ENCODE measurements at places on chromosomes 3 and 15.

GRCh38 chr15:34012461-34013028 is 26.5 kb downstream of the AVEN start:
- no peak for DNase-seq

DNA sequence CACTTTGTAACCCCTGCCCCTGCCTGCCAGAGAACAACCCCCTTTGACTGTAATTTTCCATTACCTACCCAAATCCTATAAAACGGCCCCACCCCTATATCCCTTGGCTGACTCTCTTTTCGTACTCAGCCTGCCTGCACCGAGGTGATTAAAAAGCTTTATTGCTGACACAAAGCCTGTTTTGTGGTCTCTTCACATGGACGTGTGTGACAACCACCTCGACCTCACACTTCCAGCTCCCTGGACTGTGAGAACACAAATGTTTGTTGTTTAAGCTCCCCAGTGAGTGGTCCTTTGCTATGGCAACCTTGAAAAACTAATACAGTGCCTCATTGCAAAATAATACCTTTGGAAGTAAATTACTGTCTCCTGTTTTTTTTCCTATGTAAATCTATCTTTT is 299.2 kb upstream of the POU1F1 start:
- no peak for DNase-seq

GRCh38 chr3:61725851-61726333 is 164.5 kb downstream of the PTPRG start:
- no peak for DNase-seq

DNA sequence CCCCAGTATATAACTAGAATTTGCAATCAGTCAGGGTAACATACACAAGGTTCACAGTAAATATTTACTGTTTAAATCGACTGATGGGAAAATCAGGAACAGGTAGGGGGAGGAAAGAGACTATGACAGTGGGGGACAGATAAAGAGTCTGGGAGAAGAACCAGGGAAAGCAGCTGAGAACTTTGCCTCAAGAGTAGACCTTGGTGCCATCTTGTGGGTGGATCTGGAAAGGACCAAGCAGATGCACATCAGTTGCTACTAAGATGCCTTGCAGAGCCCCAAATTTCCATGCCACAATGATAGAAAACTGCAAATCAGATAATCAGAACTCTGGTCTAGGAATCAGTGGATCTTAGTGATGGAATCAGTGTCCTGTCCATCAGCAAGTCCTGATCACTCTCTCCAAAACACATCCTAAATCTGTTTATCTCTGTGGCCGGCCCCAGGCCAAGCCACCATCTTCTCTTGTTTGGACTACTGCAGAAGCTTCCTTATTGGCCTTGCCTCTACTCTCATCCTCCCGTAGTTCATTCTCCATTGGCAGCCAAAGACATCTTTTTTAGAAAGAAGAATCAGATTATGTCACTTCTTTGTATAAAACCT is 62.7 kb downstream of the PDE8A start:
- DNase-seq, result peak; percentile 11

DNA sequence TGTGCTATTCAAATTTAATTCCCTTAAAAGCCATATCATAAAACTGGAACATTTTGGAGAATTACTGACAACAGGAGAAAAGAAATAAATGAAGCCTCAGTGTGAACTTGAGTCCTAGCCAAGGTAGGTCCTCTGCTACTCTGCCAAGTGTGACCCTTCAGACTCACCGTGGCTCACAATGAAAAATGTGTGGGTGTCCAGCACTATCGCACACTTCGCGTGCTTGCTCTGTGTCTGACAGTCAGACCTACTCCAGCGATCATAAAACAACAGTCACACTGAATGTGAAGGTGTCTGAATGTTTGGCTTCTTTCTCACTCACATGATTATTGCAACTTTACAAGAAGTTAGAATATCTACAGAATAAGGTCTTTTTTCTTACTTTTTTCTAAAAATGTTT is 65.8 kb upstream of the TRA2B start:
- DNase-seq, result no peak

- no peak for DNase-seq
Measured at GRCh38 chr15:44163370-44163769, 31.7 kb downstream of the FRMD5 start.

DNA sequence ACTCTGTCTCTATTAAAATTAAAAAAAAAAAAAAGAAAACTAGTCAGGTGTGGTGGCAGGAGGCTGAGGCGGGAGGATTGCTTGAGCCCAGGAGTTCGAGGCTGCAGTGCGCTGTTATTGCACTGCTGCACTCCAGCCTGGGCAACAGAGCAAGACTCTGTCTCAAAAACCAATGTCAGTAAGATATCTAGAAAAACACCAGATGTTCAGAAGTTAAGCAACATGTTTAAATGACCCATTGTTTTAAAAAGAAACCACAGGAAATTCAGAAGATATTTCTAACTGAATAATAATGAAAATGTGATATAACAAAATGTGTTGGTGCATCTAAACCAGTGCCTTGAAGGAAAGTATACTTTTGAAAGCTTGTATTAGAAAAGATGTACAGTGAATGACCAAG is 203.4 kb upstream of the CGNL1 start:
- DNase-seq, result no peak

GRCh38 chr3:174251681-174252080 is 607.5 kb upstream of the NAALADL2 start:
- no peak for DNase-seq

DNA sequence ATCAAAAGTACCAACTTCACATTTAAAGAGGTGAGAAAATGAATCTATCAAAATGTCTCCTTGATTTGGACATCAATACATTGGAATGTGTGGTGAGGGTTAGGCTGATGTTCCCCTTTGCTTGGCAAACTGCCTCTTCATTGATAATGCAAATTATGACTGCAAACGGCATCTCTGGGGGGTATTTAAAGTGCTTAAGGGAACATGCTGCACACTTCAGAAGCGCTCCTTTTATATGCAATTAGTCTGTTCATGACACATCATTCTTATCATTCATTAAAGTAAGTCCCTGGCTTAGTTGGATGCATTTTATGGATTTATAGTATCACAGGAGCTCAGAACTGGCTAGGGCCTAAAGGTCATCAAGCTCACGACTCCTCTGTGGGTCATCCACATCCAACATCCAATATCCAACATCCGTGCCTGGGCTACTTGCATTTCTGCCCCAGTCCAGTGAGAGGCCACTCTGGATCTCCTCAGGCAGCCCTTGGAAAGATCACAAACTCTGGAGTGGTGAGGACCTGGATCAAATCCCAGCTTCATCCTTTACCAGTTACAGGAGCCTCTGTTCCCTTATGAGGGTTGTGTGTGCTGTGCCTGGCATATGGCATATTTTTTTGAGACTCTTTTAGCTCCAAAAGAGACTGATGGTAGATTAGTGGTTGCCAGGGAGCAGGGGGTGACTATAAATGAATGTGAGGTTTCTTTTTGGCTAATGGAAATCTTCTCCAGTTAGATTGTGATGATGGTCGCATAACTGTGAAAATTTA is 136.8 kb upstream of the FOXB1 start:
- DNase-seq, result no peak

GRCh38 chr15:77543159-77543882 is 89.4 kb downstream of the LINGO1 start:
- DNase-seq, result peak; percentile 49

- DNase-seq, result no peak
Measured at GRCh38 chr3:180078592-180078991, 41.9 kb upstream of the PEX5L start.

DNA sequence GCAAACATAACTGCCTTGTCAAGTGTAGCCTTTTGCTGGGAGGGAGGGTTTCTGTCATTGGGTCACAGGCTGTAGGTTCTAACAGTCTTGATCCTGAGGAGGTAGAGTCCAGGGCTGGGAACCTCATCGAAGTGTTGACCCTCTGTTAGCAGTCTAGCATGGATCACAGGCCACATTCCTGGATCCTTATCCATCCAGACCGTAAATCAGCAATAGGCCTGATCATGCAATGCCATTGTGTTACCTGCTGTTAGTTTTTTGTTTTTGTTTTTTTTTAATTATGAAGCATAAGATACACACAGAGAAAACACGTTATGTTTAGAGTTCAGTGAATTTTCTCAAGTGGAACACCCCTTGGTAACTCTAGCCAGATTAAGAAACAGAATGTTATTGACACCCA is 282.0 kb upstream of the TPM1 start:
- no peak for DNase-seq

- DNase-seq, result no peak
Measured at GRCh38 chr3:149120051-149120972, 9.1 kb upstream of the HPS3 start.
